ENCODE measurements at places on chromosomes 6 and 20.

DNA sequence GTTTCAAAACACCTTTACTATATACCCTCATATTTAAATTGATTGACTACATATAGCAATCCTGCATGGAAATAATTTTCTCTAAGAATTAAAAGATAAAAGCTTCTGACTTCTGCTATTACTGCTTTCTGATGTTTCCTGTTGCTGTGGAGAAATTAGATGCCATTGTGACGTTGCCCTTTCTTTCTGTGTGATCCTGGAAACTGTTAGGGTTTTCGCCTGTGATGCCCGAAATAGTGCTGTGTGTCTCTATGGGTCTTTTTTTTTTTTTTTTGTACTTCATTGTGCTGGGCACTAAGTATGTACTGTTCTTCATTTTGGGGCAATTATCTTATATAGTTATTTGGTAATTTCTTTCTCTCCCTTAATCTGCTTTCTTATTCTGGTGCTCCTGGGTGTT is 205.0 kb downstream of the ARID1B start:
- no peak for DNase-seq

- peak; percentile 80 for DNase-seq
Observed at GRCh38 chr6:44475779-44476434, 88.4 kb downstream of the CDC5L start.

DNA sequence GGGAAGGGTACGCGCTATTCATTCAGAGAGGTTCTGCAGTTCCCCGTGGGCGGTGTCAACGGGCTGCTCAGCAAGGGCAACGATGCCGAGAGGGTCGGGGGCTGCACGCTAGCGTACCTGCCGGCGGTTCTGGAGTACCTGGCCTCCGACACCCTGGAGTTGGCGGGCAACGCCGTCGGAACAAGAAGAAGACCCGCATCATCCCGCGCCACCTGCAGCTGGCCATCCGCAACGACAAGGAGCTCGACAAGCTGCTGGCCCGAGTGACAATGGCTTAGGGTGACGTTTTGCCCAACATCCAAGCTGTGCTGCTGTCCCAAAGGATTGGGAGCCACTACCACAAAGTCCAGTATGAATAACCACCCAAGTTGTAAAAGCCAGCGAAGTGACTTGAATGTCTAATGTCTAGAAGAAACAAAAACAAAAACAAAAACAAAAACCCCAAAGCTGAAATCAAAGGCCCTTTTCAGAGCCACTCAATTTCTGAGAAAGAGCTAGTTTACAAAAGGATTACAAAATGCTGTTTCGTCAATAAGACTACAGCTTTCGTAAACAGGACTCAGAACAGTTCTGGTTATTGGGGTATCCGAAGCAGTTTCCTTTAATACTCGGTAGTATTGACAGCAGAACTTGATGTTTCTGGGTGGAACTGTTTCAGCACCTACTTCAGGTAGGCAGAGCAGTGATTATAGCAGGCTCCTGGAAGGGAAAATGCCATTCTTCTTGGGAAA is 21.9 kb upstream of the SLC17A4 start:
- DNase-seq: no peak

- peak; percentile 26 for DNase-seq
Observed at GRCh38 chr6:4210629-4211419, 75.4 kb upstream of the ECI2 start.

DNA sequence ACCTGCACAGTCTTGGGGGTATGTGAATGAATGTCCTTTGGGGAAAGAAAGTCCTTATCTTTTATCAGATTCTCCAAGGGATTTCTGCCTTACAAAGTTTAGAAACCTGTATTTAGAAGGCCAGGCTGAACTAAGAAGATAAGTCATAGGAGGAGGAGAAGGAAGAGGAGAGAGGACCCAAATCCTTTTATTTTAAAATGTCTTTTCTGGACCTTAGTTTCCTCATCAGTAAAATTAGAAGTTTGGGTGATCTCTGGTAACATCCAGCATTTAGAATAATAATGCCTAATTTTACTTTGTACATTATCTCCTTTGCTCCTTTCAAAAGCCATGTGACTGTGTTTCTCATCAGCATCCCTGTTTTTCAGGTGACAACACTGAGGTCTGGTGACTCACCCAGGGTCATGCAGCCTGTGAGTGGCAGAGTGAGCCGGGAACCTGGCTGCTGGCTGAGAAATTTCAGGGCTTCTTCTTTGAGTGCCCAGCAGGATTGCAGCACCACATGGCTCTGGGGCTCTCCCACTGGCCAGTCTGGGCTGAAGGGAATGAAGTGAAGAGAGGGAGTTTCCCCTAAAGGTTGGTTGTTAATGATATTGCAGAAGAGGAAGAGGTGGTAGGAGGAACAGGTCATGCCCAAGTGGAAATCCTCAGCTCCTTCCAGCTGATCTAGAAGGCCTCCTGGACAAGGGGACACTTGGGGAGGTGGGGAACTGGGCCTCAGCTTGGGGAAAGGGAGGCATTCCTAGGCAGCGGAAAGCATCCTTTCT is 34.0 kb downstream of the VEGFA start:
- DNase-seq: no peak

GRCh38 chr6:15901141-15902115 is 227.5 kb upstream of the MYLIP start:
- no peak for DNase-seq

DNA sequence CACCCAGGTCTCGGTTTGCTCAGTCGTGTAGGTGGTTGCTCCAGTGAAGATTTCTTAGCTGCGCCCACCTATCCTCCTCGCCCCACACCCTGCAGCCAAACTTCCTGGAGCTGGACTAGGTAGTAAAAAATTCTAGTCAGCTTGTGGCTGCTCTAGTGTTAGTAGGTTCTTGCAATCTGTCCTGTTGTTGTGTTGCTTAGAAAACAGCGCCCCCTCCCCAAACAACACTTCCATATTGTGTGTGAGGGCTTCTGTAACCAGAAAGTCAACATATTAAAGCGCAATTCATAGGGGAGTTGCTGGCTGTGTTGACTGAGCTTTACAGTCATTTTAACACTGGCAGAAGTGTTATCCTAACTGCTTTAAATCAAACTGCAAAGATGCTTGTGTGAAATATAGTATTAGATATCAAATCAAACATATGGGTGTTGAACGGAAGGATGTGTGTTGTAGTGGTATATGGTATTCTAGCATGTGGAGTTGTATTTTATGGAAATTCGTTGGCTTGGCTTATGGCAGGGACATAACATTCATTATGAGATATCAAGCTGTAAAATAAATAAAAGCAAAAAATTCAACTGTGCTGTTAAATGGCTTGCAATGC is 122.5 kb downstream of the ARID1B start:
- no peak for DNase-seq

- peak; percentile 82 for DNase-seq
Observed at GRCh38 chr20:32484225-32484957, 100.7 kb downstream of the NOL4L start.

- no peak for DNase-seq
Observed at GRCh38 chr20:61524951-61525666, 273.0 kb downstream of the CDH4 start.

DNA sequence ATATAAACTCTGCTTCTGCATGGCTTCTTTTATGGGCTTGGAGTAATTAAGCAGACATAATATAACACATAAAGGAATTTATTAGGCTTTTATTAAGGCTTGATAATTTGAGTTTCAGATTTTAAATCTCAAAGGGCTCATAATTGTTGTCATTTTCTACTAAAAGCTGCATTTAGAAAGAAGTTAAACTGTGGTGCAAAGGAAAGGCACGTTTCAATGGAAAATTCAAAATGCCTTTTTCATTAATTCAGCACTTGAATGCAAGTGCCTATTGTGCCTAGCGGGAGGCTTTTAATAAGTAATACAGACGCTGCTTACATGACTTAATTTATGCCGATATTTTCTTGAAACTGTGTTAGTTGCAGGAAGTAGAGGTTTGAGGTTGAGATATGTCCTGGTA is 431.8 kb upstream of the SOX4 start:
- DNase-seq: no peak

DNA sequence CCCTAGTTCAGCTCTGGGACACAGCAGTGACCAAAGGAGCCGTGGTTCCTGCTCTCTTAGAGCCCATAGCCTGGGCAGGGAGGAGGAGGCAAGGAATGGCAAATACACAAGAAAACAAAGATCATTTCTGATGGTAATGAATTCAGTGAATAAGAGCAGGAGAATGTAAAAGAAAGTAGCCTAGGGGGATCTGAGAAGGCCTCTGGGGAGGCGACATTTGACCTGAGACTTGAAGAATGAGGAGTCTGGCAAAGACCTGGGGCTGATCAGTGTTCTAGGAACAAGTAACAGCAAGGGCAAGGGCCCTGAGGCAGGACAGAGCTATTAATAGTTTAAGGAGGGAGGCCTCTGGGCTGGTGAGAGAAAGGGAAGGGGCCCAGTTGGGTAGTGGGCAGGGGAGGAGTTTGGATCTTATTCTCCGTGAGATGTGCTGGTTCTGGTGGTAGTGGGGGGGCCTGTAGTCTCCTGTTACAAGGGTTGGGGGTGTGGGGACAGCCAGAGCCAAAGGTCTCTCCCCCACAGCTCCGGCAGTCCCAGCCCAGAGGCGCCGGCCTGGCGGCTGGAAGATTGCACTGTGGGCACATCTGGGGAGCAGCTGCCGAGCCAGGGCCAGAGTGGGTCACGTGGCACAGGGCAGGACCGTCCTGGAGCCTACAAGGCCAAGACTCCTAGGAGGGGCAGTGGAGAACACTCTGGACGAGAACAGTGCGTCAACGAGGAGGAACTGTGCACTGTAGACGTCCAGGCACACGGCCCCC is 9.3 kb upstream of the ID1 start:
- no peak for DNase-seq

GRCh38 chr20:4507288-4507719 is 214.4 kb upstream of the PRND start:
- no peak for DNase-seq

DNA sequence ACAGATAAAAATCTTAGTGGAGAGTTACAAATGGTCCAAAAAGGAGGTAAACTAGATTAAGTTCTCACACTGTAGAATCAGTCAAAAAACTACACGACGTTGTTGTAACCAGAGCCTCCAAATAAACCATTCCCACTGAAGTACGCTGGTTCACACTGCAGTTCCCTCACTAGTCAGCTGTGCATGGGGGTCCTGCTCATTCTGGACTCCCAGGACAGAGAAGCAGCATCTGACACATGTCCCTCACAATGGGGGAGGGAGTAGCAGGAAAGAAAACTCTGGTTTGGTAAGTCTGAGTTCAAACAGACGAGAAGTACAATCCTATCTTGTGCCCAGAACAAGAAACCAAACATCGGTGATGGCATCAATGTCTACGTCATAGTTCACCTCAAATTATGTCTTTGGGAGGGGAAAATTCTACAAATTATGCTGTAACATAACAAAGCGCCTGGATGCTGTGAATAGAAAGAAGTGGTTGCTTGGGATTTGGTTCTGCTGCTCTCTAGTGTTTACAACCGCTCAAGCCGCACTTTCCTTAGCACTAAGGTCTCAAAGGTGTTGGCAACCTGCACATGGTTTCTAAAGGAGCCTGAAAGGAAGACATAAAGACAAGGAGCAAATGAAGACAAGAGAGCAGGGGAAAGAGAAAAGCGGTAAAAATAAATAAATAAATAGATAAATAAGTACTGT is 208.0 kb downstream of the GMDS start:
- no peak for DNase-seq
